ENCODE measurements at places on chromosomes 12 and 14.

- no peak for DNase-seq
Observed at GRCh38 chr12:53253298-53253697, 14.8 kb upstream of the ESPL1 start.

DNA sequence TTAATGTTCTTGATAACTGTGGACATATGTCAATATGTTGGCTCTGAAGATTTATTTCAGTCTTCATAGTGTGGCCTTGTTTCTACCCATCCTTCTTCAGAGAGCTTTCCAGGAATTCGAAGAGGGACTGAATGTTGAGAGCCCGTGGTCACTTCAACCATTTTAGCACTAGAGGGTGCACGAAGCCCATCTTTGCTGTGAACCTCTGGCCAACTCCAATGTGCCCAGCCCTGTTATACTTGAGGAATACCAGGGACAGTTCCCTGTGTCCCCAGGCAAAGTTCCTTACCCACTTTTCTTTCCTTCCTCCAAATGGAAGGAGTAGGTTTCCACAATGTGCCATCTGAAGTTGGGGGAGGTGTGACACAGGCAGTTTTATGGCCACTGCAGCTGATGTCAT, 603.5 kb downstream of the RPL10L start:
- peak; percentile 47 for DNase-seq

DNA sequence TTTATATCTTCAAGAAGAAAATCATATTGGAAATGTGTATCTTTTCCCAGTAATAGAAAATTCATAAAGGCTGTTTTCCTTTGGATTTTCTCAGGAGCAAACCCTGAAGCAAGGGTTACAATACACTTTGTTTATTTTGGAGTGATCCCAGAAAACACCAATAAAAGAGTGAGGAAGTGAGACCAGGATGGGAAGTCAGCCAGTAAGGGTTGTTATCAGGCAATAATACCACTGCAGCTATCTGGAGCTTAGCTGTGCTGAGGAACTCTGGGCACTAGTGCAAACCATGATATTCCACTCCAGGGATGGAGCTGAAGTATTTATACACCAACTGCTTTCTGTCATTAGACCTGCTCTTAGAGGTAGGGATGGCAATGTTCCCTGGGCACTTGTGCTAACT, 1002.3 kb downstream of the FLRT2 start:
- peak; percentile 29 for DNase-seq

GRCh38 chr12:54428050-54429013, 9.3 kb upstream of the ITGA5 start:
- peak; percentile 85 for DNase-seq

DNA sequence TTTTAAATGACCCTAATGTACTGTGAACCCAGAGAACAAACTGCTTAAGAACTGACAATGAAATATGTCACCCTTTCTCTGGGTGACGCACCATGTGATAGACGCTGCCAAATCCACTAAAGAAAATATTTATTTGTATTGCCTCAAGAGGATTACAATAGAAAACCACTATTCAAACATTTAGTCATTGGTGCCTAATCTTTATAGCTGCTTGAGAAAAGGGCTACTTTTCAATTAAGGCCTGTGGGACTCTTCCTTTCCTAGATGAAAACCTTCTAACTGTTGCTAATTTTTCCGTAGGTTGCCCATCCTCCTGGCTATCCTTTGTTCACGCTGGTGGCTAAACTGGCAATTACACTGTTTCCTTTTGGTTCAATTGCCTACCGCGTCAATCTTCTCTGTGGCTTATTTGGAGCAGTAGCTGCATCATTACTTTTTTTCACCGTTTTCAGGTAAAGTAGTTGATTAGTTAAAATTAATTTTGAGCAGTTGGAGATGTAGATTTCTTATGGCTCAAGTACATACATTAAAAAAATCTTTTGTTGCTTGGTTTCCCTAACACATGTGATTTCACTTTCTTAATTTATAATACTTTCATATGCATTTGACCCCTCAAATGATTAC, 6.0 kb downstream of the TMEM260 start:
- DNase-seq = peak; percentile 32

- no peak for DNase-seq
Observed at GRCh38 chr14:83912032-83912642, 1617.8 kb upstream of the FLRT2 start.

- DNase-seq = peak; percentile 95
Observed at GRCh38 chr12:92593734-92594402, 108.9 kb upstream of the PLEKHG7 start.

DNA sequence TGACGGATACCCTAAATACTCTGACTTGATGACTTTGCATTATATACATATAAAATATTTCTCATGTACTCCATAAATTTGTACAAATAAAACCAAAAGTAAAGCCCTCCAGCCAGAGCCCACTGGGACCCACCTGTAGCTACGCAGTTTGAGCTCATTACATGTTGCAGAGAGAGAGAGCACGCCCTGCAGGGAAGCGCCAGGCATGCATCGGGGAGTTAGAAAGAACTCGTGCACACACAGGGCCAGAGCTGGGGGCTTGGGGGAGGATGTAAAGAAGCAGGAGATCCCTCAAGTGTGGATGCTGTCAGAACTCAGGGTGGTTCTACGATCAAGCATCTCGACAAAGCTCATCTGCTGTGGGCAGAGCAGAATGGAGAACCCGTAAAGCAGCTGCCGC, 178.5 kb upstream of the RTL1 start:
- no peak for DNase-seq

- DNase-seq = peak; percentile 92
Observed at GRCh38 chr12:67358781-67359338, 89.7 kb downstream of the CAND1 start.

GRCh38 chr14:52059649-52060048, 9.2 kb downstream of the NID2 start:
- peak; percentile 56 for DNase-seq

GRCh38 chr12:47988073-47989022, 15.9 kb downstream of the COL2A1 start:
- DNase-seq = no peak

DNA sequence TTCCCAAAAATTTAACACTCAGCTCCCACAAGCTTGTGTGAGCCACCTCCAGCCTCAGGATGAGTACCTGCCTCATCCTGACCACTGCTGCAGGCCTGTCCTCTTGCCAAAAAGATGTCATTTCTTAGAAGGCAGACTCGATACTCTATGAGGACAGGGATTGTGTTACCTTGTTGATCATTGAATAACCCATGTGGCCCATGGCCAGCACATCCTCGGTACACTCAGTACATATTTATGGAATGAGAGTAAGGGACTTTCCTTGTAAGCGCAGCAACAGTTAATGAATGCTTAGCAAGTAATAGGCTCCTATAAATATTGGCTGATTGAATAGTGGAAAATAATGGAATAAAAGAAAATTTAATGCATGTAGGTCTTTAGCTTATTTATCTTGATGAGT, 15.3 kb upstream of the DGLUCY start:
- DNase-seq = peak; percentile 44

DNA sequence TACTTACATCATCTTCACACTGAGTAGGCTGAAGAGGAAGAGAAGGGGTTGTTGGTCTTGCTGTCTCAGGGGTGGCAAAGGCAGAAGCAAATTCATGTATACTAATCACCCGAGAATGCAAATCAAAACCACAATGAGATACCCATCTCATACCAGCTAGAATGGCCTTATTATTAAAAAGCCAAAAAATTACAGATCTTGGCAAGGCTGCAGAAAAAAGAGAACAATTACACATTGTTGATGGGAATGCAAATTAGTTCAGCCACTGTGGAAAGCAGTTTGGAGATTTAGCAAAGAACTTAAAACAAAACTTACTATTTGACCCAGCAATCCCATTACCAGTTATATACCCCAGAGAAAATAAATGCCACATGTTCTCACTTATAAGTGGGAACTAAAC, 154.9 kb downstream of the SEC23A start:
- peak; percentile 94 for DNase-seq

DNA sequence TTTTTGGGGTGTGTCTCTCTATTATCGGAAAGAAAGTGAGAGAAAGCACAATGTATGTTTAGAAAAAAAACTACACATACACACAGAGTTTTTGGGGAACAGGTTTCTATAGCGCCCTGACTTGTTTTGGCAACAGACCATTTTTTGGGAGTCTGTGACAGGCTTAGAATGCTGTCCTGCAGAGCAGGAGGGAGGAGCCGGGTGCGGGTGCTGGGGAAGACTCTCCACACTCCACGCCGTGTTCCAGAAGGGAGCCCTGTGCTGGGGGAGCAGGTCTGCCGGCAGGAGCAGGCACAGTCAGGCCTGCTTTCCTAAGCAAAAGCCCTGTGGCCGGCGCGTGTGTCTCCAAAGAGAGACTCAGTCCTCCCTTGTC, 26.5 kb downstream of the CD9 start:
- DNase-seq = no peak

- DNase-seq = no peak
Observed at GRCh38 chr12:32155961-32156529, 49.4 kb downstream of the BICD1 start.

GRCh38 chr12:51321882-51322281, 2.1 kb downstream of the BIN2 start:
- no peak for DNase-seq

- no peak for DNase-seq
Observed at GRCh38 chr14:79354336-79354735, 857.0 kb downstream of the DIO2 start.

DNA sequence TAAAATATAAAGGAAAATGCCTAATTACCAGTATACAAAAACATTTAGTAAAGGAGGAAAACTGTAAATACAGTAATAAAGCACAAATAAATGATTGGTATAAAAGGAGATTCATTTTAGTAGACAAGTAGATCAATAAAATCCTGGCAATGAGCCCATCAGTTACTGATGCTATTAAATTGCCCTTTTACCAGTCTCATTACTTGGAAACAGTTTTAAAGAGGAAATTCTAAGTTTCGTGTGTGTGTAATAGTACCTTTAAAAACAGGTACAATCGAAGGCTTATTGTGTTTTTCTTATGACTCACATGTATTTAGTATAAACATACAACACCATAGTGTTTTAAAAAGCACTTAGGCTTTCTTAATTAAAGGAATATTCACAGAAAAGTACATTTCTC, 46.4 kb upstream of the SYT10 start:
- DNase-seq = no peak

- peak; percentile 76 for DNase-seq
Observed at GRCh38 chr14:77580964-77581505, 35.4 kb downstream of the SPTLC2 start.

- DNase-seq = no peak
Observed at GRCh38 chr12:13443498-13443897, 247.0 kb downstream of the EMP1 start.

- no peak for DNase-seq
Observed at GRCh38 chr12:58326534-58326933, 385.2 kb downstream of the ATP23 start.

GRCh38 chr12:130547480-130548155, 168.5 kb downstream of the RIMBP2 start:
- DNase-seq = no peak

GRCh38 chr12:31406345-31406744, 80.4 kb upstream of the SINHCAF start:
- DNase-seq = no peak

DNA sequence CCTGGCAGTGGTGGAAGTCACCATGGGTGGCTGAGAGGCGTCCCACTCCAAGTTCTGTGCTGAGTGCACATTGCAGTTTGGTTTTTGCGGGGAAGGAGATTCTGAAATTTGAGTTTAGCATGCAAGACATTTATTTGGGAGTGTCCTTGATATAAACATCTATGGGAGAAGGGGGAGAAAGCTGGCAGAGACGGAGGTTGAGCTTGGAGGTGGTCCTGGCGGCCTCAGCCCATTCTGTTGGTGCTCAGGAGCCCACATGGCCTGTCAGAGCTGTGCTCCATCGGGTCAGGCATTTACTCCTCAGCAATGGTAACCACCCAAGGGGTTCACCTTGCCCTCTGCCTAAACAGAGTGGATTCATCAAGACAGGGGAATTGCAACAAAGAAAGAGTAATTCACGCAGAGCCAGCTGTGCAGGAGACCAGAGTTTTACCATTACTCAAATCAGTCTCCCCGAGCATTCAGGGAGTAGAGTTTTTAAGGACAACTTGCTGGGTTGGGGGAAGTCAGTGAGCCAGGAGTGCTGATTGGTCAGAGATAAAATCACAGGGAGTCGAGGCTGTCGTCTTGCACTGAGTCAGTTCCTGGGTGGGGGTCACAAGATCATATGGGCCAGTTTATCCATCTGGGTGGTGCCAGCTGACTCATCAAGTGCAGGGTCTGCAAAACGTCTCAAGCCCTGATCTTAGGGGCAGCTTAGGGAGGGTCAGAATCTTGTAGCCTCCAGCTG, 323.3 kb upstream of the TMEM132C start:
- peak; percentile 51 for DNase-seq

GRCh38 chr12:24600551-24600950, 348.4 kb downstream of the BCAT1 start:
- no peak for DNase-seq

GRCh38 chr14:105313381-105314286, 914 bp upstream of the PACS2 start:
- no peak for DNase-seq

GRCh38 chr12:57740656-57741412, 2.3 kb upstream of the AGAP2 start:
- DNase-seq = no peak

GRCh38 chr12:115203701-115204100, 519.7 kb upstream of the TBX3 start:
- DNase-seq = peak; percentile 52

GRCh38 chr12:51421266-51421884, 3.3 kb upstream of the SLC4A8 start:
- peak; percentile 53 for DNase-seq

DNA sequence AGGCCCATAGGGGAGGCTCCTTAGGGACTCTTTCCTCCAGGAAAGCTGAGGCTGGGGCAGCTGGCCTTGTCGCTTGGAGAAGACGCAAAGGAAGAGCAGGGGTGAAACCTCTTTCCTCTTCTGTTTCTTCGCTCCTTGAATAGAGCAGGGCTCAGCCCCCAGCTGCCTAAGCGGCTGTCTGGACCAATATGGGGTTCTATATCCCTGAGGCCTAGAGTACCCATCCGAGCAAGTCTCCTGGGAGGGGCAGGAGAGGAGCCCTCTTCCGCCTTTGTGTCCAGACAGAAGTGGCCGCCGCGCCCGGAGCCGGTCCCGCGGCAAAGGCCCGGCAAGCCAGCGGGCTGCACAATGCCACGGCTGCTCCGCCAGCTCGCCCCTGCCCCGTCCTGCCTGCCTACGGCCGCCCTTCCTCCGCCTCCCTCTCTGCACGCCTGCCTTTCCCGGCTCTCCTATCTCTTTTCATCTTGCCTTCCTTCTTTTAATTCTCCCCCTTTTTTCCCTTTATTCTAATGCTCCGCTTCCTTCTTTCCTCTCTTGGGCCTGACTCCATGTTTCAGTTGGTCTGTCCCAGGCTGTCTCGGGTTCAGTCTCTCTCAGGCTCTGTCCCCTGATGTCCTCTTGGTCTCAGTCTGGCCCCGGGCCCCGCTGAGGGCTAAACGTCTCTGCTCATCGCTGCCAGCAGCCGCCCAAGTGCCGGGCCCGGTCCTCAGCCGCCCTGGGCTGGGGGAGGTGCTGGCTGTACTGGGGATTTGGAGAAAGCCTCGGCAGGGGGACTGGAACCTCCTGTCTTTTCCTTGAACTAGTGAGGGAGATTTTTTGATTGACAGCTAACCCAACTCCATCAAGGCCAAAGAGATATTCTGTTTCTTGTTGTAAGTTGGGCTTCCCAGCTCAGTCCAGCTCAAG, 2.5 kb upstream of the HOXC9 start:
- no peak for DNase-seq

GRCh38 chr14:88210426-88210825, 112.6 kb downstream of the KCNK10 start:
- no peak for DNase-seq
